ENCODE measurements at places on chromosomes 2 and 18.

GRCh38 chr2:143121957-143122356 is 7.3 kb upstream of the ARHGAP15 start:
- DNase-seq: no peak

- no peak for DNase-seq
Observed at GRCh38 chr2:164964700-164965099, 9.4 kb upstream of the SLC38A11 start.

- no peak for DNase-seq
Observed at GRCh38 chr2:217746808-217747207, 256.0 kb downstream of the TNS1 start.

- DNase-seq: no peak
Observed at GRCh38 chr2:217099561-217099960, 239.7 kb upstream of the TNP1 start.

DNA sequence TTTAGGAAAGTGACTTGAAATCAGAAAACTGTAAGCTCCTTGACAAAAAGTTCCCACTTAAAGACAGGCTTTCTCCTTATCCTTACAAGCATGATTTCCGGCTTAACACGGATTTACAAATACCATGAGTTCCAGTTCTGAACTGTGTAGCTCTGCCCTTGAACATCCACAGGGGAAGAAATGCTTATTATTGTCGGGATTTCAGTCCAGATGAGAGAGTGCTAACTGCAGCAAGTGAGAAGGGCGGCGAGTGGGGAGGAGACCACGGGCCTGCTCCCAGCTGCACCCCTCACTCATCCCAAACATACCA is 73.1 kb downstream of the LRRC30 start:
- DNase-seq: no peak

DNA sequence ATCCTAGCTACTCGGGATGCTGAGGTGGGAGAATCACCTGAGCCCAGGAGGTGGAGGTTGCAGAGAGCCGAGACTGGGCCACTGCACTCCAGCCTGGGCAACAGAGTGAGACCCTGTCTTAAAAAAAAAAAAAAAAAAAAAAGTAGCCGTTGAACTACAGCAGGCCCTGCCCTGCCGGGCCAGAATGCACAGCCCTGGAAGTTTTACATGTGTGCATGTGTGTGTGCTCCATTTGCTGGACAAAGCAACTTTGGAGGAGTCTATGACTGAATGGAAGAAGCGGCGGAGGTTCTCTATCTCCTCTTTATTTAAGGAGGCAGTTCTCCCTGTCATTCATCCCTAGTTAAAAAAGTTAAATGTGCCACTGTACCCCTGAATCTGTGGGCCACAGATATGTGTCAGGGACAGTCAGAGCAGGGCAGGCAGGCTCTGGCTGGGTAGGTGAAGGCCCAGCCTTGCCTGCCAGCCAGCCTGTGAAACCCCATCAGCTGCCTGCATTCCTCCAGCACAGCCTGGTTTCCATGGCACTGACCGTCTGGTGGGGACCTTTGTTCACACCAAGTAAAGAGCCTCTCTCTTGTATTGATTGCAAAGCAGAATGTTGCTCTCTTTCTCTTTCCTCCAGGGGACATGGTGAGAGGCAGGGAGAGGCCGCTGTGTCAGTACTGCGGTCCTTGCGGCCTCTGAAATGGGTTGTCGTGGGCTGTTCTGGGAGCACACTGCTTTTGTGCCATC is 10.9 kb downstream of the LIPG start:
- DNase-seq: no peak

DNA sequence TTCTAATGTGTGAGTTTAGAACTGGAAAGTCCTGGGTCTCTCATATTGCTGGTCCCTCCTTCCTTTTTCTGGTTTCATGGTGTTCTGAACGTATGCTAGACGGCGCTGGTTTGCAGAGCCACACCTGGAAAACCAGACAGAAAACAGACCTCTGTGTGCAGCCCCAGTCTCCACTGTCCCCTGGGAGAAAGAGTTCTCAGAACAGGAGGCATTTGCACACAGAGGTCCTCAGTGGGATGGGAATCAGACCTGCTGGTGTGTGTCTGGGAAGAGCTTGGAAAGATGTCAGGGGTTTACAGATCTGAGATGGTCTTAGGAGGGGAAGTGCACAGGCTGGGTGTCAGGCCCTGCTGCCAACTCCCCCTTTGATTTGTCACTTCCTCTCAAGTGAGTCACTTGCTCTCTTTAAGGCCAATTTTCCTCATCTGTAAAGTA is 14.9 kb upstream of the MBP start:
- no peak for DNase-seq

DNA sequence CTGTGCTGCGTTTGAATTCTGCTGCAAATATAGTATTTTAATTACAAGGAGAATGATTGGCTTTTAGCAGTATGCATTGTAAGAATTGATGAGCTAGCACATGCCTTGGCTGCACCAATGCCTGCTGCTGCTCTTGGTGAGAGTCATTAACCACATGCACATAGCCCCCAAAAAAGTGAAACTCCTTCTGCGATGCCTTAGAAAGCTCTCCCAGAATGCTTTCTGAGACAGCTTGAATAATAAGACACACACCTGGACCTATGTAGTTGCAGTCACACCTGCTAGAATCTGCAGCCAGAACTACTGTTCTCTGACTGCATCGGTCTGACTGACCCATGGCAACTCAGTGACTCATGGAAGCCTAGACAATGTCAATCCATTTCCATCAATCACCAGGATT is 170.1 kb upstream of the DDX18 start:
- no peak for DNase-seq

DNA sequence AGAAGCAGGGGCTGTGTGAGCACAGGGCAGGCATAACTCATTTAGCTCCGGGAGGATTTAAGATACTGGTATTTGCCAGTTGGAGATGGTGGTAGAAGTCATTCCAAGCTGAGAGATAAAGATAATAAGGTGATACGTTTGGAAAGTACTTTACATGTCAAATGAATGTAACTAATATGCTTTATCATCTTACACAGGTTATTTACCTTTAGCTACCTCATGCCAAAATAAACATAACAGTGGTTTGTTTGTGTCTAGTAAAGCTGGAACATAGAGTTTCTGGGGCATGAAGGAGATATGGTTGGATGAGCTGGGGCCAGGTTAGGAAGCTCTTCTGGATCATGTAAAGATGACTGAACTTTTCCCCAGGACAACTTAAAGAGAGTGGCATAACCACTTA is 126.9 kb upstream of the PIK3C3 start:
- DNase-seq: no peak

DNA sequence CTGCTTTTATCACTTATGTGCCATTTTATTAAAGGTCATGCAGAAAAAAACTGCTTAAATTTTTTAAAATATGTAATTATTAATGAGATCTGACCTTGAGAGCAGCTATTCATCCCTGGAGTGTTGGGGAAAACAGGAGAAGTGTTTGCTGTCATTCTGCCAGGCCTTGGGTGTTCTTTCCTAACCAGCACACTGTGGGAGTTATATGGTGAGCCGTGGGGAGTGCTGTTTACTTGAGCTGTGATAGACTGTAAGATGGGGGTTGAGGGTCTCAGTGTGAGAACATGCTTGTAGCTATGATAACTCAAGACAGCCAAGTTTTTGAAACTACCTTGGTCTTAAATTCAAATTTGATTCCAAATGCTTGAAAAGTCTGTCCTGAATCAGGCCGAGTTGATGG is 101.3 kb upstream of the ARHGAP28 start:
- no peak for DNase-seq

DNA sequence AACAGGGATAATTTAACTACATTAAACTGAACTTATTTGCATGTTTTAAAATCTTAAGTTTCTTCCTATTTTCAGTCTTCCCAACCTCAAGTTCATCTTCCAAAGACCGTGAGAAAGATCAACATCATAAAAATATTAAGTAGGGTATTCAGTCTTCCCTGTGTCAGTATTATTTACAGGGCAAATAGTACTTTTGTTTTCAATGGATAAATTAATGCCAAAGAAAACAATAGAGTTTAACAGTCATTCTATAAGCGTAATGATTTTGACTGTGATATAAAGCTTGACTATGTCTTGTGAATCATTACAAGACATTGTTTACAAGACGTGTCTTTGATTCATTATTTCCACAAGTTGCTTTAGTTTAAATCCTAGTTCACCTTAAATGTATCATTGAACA is 48.0 kb upstream of the NRXN1 start:
- DNase-seq: no peak

DNA sequence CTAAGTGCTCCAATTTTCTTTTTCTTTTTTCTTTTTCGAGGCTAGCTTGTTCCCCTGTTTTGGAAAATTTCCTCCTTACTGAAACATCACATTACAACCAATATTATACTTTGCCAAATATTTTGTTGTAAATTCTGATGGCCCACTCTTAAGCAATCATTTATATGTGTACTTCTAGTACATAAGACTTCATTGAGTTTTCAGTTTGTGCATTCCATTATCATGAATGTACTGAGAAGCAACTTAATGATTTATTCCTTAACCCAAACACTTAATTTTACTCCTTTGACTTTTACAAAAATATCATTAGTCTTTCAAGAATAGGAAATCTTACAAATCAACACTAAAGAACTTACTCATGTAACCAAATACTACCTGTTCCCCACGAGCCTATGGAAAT is 242.4 kb downstream of the ARHGAP15 start:
- DNase-seq: no peak

GRCh38 chr18:39596891-39597290 is 2031.3 kb upstream of the CELF4 start:
- no peak for DNase-seq

GRCh38 chr2:100990650-100991403 is 11.3 kb upstream of the RPL31 start:
- no peak for DNase-seq

DNA sequence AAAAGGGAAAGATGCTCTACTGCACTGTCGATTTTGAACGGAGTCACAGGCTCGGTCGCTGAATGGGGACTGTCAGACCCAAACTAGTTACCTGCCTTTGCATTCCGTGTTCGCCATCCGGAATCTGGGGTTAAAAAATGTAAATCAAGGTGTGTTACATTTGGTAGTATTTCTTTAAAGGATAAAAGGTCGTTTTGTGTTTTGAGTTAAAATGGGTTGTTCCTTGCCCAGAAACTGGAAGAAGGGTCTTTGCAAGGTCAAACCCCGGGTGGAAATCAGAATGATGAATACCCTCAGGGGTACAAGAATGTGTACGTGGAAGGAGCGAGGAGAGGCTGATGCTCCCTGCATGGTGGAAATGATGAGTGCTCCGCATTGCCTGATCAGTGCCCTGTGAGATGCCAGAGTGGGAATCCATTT is 1.0 kb downstream of the VSNL1 start:
- no peak for DNase-seq

- no peak for DNase-seq
Observed at GRCh38 chr18:11419338-11419737, 190.1 kb upstream of the SLC35G4 start.

- DNase-seq: no peak
Observed at GRCh38 chr18:52190631-52191030, 149.4 kb upstream of the DCC start.

DNA sequence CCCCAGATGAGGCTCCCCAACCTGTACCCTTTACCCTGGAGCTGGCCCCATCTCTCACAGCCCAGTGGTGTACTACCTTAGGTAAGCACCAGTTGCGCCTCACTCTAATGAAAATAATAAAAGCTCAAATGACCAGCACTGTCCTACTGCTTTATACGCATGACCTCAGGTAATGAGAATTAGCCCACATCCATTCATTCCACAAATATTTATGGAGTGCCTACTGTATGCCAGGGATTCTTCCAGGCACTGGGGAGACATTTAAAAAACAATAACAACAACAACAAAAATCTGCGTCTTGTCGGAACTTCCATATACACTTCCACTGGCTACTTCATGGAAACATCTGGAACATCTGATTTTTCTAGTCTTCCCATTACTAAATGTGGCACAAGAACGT is 20.8 kb downstream of the HPCAL1 start:
- no peak for DNase-seq

DNA sequence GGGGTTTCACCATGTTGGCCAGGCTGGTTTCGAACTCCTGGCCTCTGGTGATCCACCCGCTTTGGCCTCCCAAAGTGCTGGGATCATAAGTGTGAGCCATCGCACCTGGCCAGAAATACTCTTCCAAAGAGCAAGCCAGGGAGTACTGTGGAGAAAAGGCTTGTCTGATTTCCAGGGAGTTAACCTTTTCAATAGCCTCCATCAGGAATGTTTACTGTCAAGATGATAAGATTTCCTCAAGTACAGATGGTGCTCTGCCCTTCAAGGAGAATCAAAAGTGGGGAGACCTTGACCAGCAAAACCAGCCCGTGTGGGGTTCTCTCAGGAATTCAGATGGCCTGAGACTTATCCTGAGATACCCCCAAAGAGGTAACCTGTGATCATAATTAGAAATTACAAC is 237.2 kb downstream of the PRKCE start:
- no peak for DNase-seq

DNA sequence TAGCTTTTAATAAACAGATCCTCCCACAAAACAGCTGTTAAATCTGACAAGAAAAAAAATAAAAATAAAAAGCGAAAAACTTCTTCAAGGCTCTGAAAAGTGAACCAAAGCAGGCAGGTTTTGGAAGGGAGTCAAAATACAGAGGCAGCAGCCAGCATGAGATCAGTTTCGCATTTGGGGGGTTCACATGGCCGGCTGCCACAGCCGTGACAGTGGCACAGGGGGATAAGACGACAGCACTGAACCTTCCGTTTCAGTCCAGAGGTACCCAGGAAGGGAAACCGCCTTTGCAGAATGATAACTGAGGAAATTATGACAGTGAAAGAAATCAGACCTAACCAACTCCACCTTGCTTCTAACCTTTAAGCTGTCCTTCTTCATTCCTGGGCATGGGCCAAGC is 196.7 kb upstream of the PID1 start:
- no peak for DNase-seq

DNA sequence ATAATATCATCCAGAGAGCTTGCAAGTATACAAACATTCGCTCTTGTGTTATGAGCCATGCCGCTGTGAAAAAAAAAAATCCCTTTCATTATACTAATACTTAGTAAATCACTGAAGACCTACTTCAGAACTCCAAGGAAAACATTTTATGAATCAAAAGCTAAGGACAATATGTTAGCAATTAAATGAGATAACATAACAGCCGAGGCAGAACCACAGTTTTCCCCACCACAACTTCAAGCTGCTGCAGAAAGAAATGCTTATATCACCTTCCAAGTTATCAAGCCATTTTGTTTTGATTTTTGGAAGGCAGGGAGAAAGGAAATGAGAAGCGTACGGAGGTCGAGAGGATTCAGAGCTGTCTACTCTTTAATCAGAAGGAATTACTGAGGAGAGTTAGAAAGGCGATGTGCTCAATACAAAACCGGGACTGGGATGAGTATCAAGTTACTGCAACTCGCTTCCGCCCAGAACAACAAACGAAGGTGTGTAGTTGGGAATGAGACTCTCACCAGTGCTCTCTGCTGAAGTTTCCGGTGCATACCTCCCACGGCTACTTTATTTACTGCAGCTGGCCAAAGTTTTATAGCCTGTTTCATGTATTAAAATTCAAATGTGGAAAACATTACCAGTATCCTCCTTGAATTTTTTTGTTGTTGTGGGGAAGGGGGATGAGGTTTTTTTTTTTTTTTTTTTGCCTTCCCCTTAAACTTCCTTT is 292.2 kb upstream of the CCDC68 start:
- DNase-seq: no peak

Data from stimulated activated CD4-positive, alpha-beta T cell treated with anti-CD3 and anti-CD28 coated beads, TNF-alpha, amount 100 ng/mL, for 1 hour (primary cell).